ENCODE measurements at places on chromosomes 7 and 10.

DNA sequence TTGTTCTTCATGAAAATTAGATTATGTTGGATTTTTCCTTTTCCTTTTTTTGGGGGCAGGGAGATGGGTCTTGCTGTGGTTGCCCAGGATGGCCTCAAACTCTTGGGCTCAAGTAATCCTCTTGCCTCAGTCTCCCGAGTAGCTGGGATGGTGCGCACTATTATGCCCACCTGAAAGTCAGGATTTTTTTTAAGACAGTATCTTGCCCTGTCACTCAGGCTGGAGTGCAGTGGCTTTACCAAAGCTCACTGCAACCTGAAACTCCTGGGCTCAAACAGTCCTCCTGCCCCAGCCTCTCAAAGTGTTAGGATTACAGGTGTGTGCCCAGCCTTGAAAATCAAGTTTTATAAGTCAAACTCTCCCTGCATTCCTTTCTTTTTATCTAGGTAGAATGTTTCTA is 1.7 kb upstream of the TET1 start:
- no peak for DNase-seq

DNA sequence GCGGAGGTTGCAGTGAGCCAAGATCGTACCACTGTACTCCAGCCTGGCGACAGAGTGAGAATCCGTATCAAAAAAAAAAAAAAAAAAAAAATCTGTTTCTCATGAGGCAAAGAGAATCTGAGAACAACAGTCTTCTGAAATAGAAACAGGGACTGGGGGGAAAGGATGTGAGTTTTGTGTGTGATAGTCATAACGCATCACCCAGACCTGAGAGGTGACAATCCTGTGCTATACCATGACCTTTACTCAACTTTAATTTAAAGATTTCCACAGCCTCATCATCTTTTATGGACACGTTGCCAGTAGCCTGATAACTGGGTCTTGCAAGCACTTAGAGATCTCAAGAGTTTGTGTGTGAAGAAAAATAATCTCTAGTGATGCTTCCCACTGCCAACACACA is 2.3 kb downstream of the ATXN7L1 start:
- no peak for DNase-seq

DNA sequence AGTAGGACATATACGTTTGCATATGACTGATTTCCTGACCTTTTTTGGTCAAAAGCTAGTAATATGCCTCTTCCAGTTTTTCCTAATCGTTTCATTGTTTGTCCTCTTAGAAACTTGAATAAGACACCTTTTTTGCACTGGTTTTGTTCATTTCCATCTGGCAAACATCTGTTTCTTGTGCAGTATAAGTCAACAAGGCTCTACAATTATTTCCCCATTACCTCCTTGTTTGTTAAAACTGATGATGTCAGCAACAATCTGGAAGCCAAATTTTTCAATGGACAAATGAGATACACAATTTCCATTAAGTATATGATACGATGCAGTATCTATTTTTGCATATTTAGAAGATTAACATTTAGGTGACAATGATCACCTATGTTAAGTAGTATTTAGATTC is 148.8 kb downstream of the NRBF2 start:
- no peak for DNase-seq

DNA sequence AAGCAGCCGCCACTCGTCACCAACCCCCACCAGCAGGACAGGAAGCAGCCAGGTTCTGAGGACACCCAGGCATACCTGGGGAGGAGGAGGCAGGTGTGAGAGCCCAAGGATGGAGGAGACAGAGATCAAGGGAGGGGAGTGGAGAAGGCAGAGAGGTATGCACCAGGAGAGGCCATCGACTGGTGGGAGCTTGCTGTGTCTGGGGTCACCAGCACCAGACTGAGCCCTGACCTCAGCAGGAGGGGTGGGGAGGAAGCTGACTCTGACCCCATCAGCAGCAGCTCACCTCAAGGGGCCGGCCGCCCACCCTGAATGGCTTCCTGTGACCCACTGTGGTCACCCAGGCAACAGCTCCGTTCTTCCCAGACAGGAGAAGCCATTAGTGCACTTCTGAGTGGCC is 7.8 kb downstream of the VIPR2 start:
- DNase-seq: no peak

DNA sequence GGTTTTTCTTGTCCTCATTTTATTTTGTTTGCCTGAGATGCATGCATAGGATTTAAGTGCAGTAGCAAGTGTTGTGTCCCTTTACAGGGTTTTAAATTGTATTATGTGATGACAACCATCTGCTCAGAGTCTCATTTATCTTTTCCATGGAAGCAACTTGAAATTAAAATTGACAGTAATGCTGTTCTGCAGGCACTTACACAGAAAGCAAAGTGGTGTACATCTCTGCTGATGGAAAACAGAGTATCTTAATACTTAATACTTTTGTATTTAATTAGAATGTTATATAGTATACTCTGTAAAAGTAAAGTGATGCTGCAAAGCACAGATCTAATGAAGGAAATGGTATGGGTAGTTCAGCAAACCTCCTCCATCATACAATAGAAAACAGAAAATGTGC is 482.9 kb downstream of the POM121L12 start:
- DNase-seq: no peak

DNA sequence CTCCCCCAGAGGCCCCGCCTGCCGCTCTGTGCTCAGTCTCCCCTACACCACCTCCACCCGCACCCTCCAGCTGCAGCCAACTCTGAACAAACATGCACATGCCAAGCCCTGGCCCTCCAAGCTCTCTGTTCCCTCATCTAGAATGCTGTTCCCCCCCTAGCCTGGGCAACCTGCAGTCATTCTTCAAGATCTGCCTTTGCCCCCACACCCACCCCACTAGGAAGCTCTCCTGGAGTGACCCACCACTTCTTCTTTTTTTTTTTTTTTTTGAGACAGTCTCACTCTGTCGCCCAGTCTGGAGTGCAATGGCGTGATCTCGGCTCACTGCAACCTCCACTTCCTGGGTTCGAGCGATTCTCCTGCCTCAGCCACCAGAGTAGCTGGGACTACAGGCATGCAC is 13.7 kb downstream of the MYL10 start:
- no peak for DNase-seq

DNA sequence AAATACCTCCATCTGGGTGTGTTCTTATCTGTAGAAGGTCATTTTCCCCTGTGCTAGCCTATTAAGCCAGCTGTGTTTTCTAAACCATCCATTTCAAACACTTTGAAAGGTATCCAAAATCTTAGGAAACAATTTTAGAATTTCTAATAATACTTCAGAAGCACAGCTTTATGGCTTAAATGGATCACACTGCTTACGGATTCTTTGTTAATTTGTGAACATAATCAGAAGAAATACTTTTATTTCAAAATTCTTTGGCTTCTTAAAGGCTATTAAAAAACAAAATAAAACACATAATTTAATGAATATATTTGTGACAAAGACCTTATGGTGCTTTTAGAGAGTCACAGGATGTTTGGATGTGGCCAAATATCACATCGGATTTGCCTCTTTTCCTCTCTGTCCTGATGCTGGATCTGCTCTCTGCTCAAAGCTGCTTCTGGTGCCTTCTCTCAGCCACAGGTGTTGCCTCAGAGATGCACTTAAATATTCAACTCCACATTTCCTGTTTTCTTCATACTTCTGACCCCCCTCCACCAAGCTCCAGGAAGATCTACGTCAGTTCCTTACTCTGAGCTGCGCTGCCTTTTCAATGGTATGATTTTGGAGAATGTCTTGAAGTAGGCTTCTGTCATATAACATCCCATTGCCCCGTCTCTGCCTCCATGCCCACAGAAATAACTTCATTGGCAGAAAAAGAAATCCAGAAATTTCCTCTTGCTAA is 230.6 kb downstream of the MLLT10 start:
- peak; percentile 54 for DNase-seq

DNA sequence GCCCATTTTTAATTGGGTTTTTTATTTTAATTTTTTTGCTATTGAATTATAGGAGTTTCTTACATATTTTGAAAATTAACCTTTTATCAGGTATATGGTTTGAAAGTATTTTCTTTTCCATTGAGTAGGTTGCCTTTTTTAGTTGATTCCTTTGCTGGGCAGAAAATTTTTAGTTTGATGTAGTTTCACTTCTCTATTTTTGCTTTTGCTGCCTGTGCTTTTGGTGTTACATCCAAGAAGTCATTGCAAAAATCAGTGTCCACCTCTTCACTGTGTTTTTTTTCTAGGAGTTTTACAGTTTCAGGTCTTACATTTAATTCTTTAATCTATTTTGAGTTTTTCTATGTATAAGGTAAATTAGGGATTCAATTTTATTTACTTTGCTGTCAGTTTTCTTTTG is 129.8 kb upstream of the FERD3L start:
- no peak for DNase-seq

DNA sequence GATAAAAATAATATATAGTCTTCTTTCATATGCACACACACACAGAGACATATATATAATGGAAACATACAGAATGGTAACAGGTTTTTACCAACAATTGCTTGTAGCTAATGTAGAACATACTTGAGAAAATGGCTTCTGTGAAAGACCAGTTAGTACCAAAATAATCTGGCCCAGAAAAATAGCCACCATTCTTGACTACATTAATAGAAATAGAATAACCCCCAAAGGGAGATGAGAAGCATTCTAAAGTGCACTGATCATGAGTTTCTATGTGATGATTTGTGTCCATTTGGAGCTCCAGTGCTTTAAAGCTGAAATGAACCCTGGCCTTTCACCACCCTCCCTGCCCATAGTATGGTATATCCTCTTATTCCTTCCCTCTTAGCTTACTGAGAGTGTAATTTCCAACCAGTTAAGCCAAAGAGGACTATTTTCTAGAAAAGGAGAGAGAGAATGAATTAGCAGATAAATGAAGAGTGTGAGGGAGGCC is 22.9 kb upstream of the IFIT2 start:
- DNase-seq: no peak

GRCh38 chr10:114315566-114316420 is 76.7 kb downstream of the VWA2 start:
- DNase-seq: no peak

GRCh38 chr10:54772468-54773122 is 28.4 kb downstream of the PCDH15 start:
- DNase-seq: no peak

DNA sequence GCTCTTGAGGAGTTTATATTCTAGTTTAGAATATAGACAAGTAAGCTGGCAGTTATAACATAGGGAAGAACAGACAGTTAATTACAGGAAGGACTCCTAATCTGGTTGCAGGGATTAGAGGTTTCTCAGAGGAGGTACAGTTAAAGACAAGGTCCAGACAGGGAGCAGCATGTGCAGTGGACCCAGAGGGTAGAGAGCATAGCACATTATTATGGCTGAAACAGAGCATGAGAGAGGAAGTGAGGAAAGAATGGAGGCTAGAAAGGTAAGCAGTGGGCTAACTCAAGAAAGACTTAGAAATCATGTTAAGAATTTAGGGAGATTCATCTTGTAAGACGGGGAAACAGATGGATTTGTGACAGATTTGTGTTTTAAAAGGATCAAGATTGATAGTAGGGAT is 9.7 kb downstream of the MIOS start:
- no peak for DNase-seq

- DNase-seq: peak; percentile 39
Measured at GRCh38 chr7:25894002-25894901, 257.7 kb upstream of the NFE2L3 start.

Measured in CD4-positive, alpha-beta T cell treated with Interleukin-6 at 100 ng/mL for 8 hours (primary cell).